ENCODE measurements at places on chromosomes 2 and 18.

DNA sequence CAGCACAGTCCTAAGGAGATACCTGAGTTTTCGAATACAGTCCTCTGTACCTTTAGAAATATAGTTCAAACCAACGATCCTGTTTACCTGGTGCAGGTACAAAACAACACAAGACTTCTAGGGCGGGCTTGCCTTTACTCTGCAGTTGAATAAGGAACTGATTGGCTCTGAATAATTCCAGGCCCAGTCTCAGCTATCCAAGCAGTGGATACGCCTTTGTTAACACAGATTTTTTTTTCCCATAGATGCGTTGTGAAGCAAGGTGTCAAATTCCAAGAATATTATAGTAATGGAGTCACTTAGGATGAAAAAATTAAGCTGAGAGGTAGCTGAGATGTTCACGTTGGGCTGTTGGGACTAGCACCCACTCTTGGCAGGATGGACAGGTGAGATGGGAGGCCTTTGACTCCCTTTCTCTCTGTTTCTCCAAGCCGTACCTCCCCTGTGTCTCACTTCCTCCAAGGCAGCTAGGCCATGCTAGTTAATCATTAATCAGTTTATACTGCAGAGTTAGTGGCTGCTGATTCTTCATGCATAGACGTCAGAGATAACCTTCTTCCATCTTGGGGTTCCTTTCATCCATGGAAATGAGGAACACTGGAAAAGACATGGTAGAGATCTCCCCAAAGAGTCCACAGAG, 380.8 kb upstream of the ACVR2A start:
- no peak for DNase-seq

GRCh38 chr18:75169411-75169810, 39.5 kb downstream of the PTGR3 start:
- no peak for DNase-seq

- DNase-seq: peak; percentile 34
Measured at GRCh38 chr2:46277431-46278190, 19.6 kb upstream of the EPAS1 start.

GRCh38 chr2:128392207-128392606, 73.5 kb upstream of the HS6ST1 start:
- DNase-seq: no peak

GRCh38 chr2:164757934-164758695, 83.5 kb downstream of the COBLL1 start:
- peak; percentile 34 for DNase-seq

DNA sequence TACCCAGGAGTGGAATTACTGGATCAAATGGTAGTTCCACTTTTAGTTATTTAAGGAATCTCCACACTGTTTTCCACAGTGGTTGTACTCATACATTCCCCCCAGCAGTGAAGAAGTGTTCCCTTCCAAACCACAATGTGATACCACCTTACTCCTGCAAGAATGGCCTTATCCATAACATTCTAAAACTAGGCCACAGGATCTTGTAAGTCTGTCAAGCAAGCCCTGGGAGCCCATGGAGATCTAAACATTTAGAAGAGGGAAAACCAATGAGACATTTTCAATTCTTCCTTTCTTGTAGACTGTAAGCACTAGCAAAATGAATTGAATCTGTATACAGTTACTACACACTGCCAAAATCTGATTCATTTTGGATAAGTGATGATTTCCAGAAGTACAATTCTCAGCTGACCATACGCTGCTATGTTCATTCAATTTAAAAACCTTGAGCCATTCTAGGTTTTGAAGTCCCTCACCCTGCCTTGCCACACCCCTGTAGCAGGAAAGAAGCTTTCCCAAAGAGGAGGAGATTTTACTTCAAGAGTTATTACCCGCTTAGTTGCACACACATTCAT, 149.1 kb downstream of the SLC8A1 start:
- no peak for DNase-seq

DNA sequence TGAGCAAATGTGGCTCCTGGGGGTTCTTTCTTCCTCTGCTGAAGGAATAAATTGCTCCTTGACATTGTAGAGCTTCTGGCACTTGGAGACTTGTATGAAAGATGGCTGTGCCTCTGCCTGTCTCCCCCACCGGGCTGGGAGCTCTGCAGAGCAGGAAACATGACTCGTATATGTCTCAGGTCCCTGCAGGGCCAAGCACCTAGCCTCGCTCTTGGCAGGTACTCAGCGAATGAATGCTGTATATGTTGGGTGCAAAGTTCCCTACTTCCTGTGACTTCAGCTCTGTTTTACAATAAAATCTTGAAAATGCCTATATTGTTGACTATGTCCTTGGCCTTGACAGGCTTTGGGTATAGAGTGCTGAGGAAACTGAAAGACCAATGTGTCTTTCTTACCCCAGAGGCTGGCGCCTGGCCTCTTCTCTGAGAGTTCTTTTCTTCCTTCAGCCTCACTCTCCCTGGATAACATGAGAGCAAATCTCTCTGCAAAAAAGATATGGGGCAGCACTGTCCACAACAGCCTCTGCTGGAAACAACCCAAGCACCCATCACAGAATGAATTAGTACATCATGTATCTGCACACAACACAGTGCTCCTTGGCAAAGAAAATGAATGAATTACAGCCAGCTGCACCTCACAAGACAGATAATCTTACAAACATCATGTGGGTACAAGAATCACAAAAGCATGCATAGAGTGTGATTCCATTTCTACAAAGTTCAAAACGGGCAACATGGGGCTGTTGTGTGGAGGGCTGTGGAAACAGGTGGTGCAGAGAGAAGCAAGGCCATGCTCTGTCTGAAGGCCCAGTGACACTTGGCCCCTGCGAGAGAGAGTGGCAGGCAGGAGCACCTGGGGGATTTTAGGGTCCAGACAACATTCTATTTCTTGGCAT, 6.6 kb downstream of the IL1RN start:
- peak; percentile 61 for DNase-seq

DNA sequence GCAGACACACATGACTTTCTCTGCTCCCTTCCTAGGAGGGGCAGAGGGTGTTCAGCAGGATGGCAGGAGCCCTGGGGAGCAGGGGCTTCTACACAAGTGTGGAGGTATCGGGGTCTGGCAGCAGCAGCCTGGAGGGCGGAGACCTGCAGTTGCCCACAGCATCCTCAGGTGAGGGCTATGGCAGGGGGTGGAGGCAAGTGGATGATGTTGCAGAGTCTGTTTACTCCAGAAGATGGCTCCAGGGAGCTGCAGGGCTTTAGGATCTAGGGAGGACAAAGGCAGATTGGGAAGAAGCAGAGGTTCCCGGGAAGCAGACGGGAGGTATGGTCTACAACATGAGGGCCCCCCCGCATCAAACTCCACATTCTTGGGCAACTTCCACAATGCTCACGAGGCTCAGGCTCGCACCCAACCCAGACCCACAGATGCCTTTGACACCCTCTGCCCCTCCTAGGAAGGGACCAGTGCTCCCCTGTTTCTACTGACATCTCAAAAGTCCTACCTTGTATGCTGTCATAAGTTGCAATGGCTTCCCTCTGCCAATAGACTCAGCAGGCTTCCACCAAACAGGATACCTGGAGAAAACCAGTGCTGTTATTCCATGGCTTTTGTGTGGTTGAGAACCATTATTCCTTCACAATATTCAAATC, 12.0 kb upstream of the ATP6V1C2 start:
- peak; percentile 17 for DNase-seq

GRCh38 chr2:175135177-175135576, 32.8 kb downstream of the ATF2 start:
- DNase-seq: no peak

- no peak for DNase-seq
Measured at GRCh38 chr18:49368876-49369440, 91.5 kb downstream of the DYM start.

- no peak for DNase-seq
Measured at GRCh38 chr2:42050010-42050702, 2.3 kb downstream of the PKDCC start.

GRCh38 chr2:3578987-3579386, 3.9 kb downstream of the RPS7 start:
- no peak for DNase-seq

DNA sequence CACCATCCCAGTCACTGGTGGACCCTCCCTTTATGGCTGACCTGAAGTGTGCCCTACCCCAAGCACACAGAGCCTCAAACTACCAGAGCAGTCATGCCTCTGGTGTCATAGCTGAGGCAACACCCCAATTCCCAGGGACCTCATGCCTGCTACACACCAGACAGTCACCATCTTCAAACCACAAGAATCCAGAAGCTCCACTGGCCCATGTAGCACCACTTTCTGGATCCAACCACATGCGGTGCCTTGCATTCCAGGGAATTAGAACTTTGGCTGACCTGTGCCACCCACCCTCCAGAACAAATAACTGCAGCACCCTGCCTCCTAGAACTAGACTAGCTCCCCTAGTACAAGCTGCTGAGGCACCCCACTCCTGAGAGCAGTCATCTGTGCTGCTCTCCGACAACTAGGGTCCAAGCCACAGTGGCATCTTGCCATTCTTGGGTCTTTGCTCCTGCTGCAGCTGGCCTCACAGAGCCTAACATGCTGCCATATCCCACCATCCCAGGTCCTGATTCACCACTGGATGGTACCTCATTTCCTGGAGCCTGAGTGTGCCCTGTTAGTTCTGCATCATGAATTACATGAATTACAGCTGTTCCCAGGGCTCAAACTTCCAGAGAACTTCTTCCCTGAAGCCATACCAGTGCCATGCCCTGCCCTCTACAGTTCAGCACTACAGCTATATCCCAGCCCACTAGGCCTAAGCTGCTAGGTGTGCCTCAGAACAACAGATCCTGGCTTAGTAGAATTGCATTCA, 243.8 kb upstream of the CHST9 start:
- DNase-seq: no peak

GRCh38 chr2:70526126-70526525, 27.5 kb downstream of the TGFA start:
- no peak for DNase-seq

- DNase-seq: peak; percentile 44
Measured at GRCh38 chr18:49225160-49225559, 235.3 kb downstream of the DYM start.

DNA sequence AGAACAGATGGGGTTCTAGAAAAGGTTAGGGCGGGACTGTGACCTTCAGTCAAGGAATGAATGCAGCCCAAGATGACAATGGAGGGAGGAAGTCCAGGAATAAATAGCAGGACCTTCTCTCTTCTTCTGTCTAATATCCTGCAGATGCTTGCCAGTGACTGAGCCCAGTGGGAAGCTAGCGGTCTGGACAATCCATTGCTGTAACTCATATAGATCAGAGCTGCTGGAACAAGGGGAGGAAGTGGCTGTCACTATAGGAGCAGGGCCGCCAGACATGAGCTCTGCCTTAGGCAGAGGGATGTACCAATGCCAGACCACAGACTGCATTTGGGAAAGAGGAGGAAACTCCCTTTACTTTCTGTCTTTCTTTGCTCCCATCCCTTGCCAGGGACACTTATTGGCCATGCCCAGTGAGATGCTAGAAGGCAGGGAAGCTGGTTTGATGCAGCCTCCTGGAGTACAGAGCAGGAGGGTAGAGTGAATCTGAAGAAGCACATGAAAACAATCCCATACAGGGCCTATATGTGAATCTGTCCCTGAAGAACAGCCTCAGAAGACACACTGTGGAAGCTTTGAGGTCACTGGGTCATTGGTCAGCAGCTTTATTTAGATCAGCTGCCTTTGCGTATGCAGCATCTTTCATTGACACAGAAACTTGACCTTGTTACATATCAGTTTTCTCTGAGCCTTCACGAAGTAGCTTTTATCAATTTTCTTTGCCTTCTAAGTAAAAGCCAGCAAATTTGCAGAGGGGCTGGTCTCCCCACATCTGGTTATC, 65.4 kb downstream of the CCDC85A start:
- no peak for DNase-seq
